HCT116 (cell line): ENCODE measurements at places on chromosomes 1 and 21.

DNA sequence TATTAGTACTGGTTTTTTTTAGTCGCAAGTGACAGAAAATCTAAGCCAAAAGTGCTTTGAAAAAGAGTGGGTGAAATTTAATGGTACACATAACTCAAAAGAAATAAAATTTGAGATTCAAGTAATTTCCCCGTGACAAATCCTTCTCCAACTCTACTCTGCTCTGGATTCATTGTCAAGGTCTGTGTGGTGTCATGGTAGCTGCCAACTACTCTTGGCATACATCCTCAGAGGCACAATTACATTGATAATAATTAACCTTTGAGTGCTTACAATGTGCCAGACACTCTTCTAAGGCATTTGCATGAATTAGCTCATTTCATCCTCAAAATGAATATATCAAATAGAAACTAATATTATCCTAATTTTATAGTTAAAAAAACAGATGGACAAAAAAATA lies 1153.9 kb upstream of the NCAM2 start:
- DNase-seq, result no peak

GRCh38 chr1:89042491-89042890 lies 19.8 kb upstream of the GBP3 start:
- no peak for DNase-seq

- no peak for DNase-seq
Observed at GRCh38 chr1:25809283-25809926, 9.4 kb downstream of the SELENON start.

GRCh38 chr1:159705251-159705903 lies 9.0 kb downstream of the CRP start:
- no peak for DNase-seq

- DNase-seq, result no peak
Observed at GRCh38 chr1:14666373-14666772, 67.9 kb downstream of the KAZN start.

GRCh38 chr1:112790920-112791722 lies 76.0 kb upstream of the PPM1J start:
- no peak for DNase-seq
